ENCODE measurements at places on chromosomes 3 and 15.

- no peak for DNase-seq
Measured at GRCh38 chr3:71536376-71536965, 47.1 kb downstream of the FOXP1 start.

DNA sequence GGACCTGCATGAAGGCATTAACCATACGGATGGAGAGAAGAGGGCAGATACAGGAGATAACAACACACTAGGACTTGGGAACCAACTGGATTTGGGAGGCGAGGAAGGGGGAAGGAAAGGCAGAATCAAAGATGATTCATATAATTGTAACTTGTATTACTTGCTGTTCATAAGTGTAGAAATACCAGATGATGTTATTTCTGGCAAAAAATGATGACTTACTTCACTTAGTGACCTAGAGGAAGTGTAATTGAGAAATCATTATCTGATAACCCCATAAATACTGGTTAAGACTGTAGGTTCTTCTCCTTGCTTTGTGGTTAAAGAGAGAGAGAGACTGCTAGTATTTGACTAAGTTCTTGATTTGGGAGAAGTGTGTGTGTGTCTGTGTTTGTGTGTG, 50.5 kb upstream of the GK5 start:
- DNase-seq = no peak

DNA sequence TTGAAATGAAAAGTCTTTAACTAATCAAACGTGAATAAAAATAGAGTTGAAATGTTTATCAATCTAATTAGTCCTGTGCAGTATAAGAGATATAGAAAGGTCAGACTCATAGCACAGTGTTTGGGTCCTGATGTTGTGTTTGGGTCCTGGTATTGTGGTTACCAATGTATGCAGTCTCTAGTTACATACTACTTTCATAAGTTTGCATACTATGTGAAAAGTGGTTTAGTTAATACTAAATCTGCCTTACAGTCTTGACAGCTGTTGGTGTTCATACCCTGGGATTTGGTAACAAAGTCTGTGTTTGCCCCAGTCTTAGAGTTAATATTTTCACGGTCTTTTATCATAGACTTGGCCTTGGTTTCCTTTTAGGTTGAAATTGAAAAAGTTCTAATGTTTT, 41.7 kb downstream of the KIF15 start:
- DNase-seq = no peak

- DNase-seq = peak; percentile 13
Measured at GRCh38 chr15:69265347-69265955, 33.3 kb upstream of the PAQR5 start.

- no peak for DNase-seq
Measured at GRCh38 chr15:89095073-89095472, 6.8 kb downstream of the ABHD2 start.

- no peak for DNase-seq
Measured at GRCh38 chr3:45986303-45986982, 9.2 kb downstream of the FYCO1 start.

DNA sequence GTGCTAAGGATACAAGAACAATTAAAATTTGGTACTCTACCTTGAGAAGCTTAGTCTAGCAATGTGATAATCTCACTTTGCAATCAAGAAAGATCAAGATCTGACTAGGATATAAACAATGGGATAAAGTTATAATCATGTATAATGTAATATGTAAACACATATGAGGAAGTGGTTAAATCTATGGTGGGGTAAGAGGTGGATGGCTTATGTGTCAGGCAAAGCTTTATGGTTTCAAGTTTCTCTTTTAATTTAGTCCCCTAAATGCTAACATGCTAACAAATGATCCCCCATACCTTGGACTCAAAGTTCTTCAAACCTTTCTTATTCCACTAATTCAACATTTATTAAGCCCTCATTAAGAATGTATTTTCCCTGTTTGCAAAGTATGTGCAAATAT, 2.5 kb downstream of the RSL24D1 start:
- no peak for DNase-seq

GRCh38 chr3:112489674-112490479, 9.4 kb downstream of the BTLA start:
- no peak for DNase-seq

DNA sequence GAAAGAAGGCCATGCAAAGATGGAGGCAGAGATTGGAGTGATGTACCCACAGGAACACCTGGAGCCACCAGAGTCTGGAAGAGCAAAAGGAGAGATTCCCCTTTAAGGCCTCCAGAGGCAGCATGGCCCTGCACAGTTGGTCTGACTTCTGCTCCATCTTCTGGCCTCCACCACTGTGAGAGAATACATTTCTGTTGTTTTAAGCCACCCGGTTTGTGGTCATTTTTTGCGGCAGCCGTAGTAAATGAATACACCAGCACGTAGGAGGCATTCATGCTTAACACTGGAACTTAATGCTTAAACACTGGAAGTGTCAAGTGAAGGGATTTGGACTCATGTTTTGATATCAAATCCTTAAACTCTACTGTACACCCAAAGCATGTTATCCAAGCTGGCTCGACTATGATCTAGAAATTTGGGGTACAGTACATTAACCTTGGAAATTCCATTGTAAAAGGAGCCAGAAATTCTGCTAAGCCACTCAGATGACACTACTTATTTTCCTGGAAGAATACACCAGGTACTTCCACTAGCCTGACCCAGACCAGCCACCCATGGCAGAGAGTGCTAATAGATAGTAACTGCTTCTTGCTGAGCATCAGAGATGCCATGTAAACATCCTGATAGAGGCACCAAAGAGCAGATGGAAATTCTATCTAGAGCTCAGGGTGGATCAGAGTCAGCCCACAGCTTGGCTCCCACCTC, 190.9 kb downstream of the ADAMTS9 start:
- no peak for DNase-seq

DNA sequence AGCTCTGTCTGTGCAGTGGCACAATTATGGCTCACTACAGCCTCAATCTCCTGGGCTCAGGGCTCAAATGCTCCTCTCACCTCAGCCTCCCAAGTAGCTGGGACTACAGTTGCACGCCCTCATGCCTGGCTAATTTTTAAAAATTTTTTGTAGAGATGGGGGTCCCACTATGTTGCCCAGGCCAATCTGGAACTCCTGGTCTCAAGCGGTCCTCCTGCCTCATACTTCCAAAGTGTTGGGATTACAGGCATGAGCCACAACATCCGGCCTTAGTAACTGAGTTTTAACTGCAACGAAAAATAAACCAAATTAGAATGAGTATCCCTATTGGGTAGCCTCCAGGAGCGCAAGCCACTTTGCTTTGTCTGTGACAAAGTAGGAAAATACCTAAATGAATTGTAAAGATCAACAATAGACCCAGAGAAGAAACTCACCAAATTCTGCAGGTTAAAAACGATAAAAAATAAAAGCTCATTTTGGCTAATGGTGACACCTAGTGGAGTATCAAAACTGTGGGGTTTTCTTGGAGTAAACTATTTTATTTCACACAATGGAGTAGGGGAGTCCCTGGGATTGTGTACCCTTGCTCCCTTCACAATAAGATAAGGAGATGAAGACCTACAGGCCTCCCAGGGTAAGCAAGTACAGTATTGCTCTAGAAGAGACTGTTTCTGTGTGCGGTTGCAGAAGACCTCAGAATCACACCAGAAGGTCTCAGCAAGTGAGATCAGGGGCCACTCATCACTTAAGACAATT, 21.0 kb upstream of the CA12 start:
- no peak for DNase-seq

GRCh38 chr3:171778493-171778892, 31.8 kb downstream of the PLD1 start:
- no peak for DNase-seq

DNA sequence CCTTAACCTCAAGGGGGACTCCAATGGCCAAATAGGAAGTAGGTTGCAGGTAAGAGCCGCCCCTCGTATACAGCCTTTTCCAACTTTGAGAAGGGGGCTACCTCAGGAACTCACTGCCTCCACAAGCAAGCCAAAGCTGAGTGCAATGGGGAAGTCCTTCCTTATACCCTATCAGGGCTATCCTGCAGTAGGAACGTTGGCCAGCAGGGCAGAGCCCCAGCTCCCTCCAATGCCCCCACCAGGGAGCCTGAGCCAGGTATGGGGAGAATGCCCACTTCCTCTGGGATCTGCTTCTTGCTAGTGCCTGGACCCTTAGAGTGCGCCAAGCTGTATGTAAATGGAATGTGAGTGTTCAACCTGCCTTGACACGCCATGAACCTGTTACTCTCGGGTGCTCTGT, 16.3 kb downstream of the CACNA2D2 start:
- DNase-seq = no peak

- DNase-seq = no peak
Measured at GRCh38 chr3:139380575-139380974, 8.9 kb downstream of the COPB2 start.

DNA sequence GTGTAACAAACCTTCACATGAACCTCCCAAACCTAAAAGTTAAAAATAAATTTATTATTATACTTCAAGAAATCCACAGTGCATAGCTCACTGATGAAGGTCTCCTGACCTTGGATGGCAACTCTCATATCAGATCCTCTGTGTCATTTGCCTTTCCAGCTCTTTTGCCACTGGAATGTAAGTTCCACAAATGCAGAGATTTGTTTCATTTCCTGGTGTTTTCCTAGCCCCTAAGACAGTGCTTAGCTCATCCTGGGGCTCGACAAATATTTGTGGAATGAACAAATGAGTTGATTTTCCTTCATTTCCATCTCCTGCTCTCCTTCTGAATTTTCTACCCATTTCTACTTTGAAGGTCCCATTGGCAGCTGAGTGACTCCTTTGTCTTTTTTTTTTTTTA, 56.0 kb downstream of the FRMD4B start:
- DNase-seq = no peak

DNA sequence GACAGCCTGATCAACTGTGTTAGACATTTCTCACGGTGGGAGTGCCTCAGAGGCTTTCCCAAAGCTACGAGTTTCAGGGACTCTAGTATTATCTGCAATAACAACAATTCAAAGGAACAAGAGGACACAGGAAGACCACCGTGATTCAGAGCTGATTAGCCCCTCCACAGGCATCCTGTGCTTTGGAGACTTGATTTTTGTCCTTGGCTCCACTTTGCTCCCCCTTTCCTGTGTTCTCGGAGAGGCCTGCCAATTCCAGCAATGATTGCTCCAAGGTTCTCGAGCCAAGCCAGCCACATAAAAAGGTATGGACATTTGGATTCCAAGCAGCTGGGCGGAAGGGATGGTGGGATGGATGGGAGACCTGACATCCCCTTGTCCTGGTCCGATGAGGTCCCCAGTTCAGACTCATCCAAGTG, 14.3 kb downstream of the EHD4 start:
- no peak for DNase-seq

GRCh38 chr15:71080705-71081104, 34.6 kb upstream of the THSD4 start:
- no peak for DNase-seq

- DNase-seq = no peak
Measured at GRCh38 chr3:160355826-160356225, 43.2 kb downstream of the IFT80 start.

GRCh38 chr3:176490357-176490756, 706.9 kb downstream of the TBL1XR1 start:
- no peak for DNase-seq

GRCh38 chr3:165751637-165752036, 85.6 kb downstream of the BCHE start:
- DNase-seq = no peak

DNA sequence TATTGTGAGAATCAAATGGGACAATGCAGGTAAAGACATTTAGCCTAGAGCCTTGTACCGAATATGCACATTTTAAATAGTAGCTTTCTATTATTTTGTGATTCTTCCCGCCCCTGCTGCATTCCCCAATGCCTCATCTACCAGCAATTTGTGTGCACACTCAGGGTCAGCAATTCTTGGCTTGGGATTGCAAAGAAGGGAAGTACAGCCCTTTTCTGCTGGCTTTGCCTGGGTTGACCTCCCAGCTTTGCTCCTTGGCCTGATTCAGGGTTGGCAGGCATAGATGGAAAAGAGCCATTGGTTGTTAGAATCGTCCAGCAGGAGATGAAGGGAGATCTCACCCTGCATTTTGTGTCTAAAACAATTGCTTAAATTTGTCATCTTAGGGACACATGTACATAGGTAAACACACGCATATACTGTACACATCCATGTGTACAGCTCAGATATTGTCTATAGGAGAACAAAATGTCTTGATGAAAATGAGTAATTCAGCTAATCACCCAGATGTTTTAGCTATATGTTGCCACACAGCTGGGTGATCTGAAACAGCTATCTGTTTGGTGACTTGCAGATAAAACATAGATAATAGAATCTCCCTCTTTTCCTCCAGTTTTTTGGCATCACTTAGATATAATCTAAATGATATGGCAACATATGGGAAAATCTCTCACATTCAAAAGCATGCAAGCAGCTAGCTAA, 340.9 kb upstream of the TBL1XR1 start:
- DNase-seq = peak; percentile 40

DNA sequence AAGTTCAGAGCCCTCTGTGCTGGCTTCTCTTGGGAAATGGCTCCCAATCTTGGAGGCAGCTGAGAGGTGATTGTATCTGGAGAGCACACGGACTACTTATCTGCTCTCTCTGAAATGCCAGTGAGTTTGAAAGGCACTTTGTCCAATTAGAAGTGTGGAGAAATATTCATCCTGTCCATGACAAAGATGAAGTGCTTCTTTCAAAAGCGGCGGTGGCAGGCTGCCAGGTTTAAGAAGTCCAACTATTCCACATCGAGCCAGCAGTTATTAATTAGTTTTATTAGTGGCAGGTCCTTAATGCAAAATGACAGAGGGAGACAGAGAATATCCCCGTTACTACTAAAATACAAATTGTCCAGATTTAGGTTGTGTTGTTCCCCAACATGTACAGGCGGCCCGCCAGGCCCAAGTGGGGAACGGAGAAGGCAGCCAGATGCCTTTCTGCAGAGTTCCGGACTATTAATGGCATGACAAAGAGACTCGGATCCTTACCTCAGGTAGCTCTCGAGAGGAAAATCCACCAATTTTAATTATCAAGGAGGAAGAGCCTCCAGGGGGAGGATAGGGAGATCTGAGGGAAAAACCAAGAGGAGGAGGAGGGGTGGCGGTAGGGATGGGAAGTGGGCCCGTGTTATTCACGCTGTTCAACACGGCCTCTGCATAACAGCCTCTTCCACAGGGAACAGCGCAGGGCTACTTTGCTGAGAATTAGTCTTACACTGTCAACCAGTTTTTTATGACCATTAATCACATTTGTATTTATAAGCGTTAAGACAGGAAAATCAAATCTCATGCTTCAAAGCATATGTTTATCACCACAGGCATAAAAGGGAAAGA, 42.0 kb downstream of the RORA start:
- no peak for DNase-seq

DNA sequence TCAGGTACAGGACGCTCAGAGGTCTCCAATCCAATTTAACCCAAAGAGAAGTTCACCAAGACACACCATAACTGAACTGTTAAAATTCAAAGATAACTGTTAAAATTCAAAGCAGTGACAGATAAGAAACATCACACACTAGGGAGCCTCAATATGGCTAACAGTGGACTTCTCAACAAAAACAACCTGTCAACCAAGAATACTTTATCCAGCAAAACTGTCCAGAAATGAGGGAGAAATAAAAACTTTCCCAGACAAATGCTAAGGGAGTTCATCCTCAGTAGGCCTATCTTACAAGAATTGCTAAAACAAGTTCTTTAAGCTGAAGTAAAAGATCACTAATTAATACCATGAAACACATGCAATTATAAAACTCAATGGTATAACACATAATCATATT, 36.3 kb upstream of the MYLK start:
- no peak for DNase-seq
